Lower leg skin (tissue), 4 donors: ENCODE measurements at places on chromosomes 11 and 22.

- DNase-seq, result no peak
These were observed 139.8 kb downstream of the CCDC81 start for GRCh38 chr11:86514453-86514852.

DNA sequence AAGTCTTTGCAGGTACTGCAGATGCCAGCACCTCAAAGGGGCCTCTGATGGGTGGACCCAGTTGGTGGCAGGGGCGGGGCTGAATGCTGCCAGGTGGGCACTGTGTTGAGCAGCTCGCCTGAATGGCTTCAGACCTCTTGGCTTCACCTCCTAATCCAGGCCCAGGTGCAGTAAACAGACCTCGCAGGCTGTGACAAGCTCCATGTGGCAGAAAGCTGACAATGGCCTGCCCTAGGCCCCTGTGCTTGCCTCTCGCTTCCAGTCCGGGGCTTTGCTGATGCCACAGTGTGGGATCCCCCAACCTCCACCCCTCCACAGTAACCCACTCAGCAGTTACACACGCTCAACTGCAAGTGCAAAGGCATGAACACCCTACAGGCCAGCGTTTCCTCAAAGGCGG is 9.4 kb downstream of the IGLL1 start:
- DNase-seq, result no peak

DNA sequence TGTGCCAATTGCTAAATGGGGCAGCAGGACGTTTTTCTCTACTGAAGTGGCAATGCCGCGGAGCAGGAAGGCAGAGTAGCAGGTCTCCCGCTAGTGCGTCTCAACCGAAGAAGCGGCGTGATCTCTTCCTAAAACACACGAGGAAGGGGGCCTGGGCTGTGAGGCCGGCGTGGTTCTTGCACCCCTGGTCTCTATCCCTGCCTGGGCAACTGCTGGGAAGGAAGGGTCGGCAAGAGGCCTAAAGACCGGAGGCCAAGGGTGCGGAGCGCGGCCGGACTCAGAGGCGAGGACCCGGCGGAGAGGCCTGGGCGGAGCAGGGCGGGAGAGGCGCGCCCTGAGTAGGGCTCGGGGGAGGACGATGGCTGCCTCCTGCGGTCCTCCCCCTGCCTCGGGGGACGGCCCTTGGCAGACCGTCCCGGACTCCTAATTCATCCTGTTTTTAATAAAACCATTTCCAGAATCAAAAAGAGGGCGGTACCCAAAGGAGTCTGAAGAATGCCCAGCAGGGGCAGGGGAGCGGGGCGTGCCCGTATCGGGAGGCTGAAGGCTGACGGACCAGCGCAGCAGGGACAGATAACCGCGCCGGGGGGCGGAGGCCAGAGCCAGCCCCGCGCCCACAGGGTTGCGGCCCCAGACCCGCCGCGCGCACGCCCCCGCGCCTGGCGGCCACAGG is 572 bp upstream of the APLP2 start:
- DNase-seq, result peak; percentile 96

GRCh38 chr11:60310407-60310998 is 16.6 kb upstream of the MS4A6E start:
- no peak for DNase-seq

DNA sequence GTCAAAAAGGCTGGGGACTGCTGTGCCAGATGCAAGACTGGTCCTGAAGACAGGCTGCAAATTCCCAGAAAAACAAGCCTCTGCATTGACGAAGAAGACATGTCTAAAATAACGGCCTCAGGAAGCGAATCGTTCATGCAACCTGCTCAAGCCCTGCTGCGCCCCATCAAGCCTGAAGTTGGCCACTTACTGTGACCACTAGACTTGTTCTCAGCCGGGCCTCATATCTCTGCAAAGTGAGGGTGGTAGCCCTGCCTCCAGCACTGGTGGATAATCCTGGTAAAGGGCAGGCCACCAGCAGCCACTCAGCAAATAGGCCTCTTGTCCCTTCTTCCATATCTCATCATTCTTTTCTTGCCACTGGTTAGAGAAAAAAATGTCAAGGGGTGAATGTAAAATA is 11.8 kb downstream of the LTO1 start:
- DNase-seq, result no peak

GRCh38 chr22:30188911-30189310 is 57.6 kb downstream of the LIF start:
- no peak for DNase-seq
